ENCODE measurements at places on chromosomes 16 and 17.

DNA sequence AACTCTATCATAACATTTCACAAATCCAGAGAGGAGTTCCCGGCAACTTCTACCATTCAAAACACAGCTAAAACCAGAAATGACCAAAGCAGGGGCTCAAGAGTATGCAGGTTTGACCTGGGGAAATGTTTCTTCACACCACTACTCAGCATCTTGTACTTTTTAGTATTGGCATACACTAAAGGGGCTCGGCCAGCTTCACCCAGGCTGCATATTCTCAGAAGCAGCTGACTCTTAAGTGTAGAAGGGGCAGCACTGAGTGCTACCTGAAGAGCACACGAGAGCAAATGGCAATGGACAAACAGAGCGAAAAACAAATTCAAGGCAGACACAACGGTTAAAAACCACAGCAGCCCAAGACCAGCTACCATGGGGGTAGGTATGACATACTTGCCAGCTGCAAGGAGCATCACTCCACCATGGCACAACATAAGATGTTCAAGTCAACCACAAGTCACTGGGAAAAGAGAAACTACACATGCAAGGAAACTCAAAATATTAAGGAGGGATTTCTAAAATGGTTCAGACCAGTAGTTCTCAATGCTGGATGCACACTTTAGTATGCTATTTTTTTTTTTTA, 34.4 kb downstream of the N4BP1 start:
- no peak for DNase-seq

DNA sequence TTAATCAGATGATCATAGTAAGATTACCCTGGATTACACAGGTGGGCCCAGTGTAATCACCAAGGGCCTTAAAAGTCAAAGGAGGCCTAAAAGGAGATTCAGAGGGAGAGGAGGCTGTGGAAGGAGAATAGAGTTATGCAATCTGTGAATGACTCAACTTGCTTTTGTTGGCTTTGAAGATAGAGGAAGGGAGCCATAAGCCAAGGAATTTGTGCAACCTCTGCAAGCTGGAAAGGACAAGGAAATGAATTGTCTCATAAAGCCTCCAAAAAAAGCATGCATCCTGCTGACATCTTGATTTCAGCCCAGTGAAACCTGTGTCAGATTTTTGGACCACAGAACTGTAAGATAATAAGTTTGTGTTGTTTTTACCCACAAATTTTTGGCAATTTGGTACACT, 109.6 kb downstream of the CNTNAP4 start:
- DNase-seq = no peak

GRCh38 chr17:68860941-68861340, 94.3 kb downstream of the ABCA8 start:
- DNase-seq = no peak

DNA sequence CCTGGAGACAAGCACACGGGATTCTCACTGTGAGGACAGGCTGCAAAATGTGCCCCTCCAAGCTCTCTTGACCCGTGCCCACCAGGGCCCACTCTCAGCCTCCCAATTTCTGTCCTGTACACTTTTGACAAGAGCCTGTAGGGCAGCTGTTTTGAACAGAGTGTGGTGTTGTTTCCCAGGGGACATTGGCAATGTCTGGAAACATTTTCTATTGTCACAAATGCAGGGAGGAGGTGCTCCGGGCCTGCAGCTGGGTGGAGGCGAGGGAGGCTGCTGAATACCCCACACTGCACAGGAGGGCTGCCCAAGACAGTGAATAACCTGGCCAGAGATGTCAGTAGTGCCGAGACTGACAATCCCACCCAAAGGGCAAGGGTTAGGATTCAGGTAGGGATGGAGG, 10.5 kb downstream of the CEP295NL start:
- no peak for DNase-seq

DNA sequence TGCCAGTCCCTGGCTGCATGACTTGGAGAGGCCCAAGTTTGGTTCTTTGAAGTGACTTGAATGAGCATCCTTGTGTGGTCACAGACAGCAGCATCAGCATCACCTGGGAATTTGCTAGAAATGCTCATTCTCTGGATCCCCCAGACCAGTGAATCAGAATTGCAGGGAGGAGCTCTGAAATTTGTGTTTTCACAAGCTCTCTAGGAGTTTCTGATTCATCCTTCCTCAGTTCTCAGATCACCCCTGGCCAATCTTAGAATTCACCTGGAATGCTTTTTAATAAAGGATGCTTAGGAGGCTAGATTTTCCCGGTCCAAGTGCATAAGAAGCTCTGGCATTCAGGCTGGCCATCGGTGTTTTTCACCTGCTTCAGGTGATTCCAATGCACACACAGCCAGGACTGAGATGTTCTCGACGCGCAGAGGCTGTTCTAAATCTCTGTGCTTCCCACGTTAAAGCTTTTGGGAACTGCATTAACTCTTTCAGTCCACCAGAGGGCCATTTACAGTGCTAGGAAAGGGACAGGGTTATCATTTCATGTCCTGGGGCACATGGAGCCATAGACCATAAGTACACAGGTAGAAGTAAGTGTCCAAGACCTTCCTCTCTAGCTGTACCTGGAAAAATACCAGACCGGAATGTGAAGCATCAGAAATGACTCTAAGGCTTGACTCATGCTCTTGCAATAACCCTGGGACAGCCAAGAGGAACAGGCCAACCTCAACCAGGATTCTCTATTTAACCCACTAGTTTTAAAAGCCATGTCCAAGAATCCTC, 85.7 kb upstream of the XYLT1 start:
- DNase-seq = no peak

DNA sequence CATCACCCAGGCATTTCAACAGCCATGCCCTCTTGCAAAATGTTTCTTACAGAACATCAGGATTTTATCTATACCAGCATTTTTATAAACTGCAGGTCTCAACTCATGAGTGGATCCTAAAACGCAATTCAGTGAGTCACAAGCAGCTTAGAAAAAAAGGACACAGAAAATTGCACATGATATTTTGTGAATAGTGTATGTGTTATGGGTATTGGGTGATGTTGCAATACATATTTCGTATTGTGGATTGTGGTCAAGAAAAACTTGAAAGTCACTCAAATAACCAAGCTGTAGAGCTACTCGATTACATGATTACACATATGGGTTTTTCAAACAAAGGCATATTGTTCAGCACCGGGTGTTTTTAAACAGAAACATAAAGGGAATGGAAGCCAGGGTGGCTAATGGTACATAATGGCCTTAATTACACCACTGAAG, 1.4 kb downstream of the WIPI1 start:
- DNase-seq = no peak

DNA sequence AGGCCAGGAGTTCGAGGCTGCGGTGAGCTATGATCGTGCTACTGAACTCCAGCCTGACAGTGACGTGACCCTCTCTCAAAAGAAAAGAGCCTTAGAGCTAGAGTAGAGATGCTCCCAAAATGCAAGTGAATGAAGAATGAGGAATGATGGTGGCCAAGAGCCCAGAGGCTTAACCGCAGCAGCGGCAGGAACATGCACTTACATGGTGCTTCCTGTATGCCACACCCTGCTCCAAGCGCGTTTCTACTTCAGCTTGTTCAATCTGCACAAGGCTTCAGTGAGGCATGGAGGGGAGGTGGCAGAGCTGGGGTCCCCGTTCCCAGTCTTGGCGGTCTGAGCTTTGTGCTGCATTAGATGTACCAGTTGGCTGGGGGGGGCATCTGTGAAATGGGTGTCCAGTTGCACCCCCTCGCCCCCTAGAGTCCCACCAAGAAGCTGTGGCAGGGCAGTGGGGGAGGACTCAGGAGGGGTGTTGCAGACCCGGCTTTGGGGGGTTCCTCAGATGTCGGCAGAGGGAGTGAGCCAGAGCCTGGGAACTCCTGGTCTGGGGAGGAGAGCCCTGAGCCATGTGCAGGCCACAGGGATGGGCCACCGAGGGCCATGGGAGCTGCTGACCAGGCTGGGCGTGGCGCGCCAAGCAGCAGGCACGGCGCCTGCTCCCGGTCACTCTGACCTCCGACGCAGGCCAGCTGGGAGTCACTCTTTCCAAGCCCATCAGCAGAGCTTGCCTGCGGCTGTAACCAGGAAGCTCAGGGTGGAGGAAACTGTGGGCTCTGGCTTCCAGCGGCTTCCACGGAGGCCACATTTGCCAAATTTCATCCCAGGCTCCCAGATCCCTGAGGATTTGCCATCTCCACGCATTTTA, 260.1 kb downstream of the PARN start:
- no peak for DNase-seq

DNA sequence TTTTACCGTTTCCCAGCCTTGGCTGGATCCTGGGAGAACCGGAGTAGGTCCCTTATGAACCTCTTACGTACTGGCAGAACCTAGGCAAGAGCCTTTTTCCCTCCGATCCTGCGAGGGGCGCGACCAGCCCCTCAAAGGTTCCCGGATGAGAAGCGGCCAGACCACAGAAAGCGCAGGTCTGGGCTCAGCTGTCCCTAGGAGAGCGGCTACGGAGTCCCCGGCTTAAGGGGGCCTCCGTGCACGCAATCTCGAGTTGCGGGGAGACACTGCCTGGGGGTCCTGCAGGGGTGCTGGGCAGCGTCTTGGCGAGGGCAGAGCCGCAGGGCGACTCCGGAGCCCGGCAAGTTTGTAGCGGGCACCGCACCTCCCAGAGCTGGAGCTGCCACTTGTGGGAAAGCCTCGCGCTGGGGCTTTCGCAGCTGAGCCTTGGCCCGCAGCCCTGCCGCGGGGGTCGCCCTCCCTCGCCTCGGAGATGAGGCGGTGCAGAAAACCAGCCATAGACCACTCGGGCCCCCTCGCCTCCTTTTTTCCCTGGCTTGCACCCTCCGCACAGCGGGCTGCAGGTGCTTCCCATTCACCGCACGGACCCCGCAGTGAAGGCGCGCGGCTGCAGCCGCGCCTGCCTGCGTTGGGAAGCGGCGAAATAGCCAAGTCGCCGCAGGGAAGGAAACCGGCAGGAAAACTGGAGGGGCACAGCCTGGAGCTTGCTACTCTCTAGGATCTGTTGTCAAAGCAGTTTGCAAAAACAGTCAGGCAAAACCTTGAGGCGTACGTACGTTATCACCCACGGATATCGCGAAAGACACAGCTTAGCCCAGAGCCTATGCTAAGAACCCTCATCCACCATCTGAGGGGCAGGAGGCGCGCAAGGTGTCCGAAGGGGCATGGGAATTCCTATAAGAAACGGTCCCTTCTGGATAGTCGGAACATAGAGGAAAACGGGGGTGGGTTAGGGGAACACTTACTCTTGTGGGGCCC, 834 bp downstream of the CDH8 start:
- no peak for DNase-seq

GRCh38 chr17:67531291-67531690, 154.2 kb downstream of the PITPNC1 start:
- DNase-seq = no peak

GRCh38 chr17:61469474-61469873, 17.3 kb downstream of the TBX4 start:
- no peak for DNase-seq

GRCh38 chr16:79662669-79663313, 62.3 kb upstream of the MAF start:
- DNase-seq = no peak

DNA sequence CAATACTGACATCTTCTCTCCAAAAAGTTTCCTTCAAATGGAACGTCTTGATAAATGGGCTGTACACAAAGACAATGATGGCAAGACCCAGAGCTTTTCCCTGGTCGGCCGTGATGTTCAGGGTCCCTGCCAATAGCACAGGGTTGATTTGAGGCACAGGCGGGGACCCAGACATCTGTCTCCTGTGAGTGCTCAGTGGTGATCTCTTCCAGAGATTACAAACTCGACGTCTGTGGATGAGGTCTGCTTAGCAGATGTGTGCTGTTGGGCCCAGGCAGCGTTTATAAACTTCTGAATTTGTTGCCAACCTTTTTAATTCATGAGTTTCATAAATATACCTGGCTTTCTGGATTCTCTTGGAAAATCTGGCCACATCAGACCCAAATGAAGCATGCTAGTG, 14.9 kb downstream of the CPPED1 start:
- no peak for DNase-seq

- no peak for DNase-seq
These were observed 2.4 kb downstream of the JPH3 start for GRCh38 chr16:87604634-87605111.

DNA sequence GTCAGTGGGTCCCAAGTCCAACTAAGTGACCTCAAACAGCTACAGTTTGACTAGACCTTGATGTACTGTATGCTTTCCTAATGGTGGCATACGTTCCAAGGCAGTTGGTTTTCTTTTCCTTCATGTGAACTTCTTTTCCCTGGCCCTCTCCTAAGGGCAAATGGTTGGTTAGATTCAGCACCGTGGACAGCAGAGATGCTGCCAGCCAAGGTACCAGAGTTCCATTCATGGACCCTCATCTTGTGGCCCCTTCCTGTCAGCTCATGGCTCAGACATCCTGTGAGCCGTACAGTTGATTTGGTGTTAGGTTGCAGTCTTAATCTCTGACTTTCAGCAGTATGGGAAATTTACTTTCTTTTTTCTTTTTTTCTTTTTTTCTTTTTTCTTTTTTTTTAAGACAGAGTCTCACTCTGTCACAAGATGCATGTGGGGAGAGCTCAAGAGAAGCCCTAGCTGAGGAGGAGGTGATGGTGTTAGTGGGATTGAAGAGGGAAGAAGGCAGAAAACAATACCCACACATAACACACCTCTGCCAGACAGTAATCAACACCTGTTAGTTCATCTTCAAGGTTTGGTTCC, 122.4 kb downstream of the USP31 start:
- DNase-seq = no peak

DNA sequence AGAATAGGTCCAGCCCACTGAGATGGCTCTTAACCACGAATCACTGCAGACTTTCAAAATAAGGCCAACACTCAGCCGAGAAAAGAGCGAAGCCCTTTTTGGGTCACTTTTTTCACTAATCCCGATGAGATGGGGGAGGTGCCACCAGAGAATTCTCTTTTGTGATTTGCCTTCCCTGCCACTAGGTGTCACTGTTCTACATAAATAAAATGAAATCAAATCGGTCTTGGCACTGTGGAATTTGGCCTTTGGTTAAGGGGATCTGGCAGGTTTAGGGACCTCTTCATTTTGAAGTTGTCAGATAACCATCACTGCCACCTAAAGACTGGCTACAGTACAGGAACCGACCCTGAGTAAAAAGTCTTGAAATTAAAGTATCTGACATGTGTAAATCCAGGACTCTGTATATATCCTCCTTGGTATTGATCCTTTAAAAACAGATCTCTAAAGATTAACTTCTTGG, 147.0 kb downstream of the HS3ST4 start:
- no peak for DNase-seq

GRCh38 chr17:28904800-28905199, 1.9 kb upstream of the DHRS13 start:
- no peak for DNase-seq

- DNase-seq = no peak
These were observed 36.4 kb downstream of the AKAP1 start for GRCh38 chr17:57121308-57122042.

All from stimulated activated CD8-positive, alpha-beta memory T cell treated with anti-CD3 and anti-CD28 coated beads, Interleukin-7, amount 100 ng/mL, for 1 hour (primary cell).